ENCODE measurements at places on chromosomes 1 and 21.

DNA sequence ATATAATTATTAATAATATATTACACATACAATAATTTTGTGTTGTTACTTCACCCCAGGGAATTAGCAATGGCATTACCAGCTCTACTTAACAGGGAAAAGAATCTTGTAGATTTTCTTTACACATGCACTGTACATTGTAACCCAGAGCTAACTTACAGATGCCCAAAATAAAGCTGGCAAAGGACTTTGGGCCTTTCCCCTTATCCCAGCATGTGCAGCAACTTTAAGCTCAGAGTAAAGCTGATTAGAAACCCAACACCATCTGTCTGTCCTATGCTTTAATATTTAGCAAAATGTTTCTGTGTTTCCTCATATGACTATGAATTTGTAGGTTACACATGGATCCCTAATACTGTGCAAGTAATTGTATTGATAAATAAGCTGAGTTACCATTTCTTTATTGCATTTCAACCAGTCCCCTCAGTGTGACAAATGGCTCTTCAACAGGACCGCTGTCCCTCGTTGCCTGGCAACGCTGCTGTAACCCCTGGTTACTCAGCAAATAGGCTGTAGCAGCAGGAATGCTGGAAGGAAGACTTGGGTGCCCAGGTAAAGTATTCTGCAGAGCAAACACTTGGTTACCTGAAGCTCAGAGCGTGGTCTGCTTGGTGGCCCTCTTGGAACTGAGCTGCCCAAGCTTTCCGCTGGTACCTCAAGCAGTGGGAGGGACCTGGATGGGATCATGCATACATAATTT is at the start of gene USH2A:
Gene USH2A, minus strand, starts transcription at position 628 of the 700 bp plus-strand sequence. CDS start 1,112 bp downstream, outside the sequence.
- DNase-seq, result peak; percentile 9

DNA sequence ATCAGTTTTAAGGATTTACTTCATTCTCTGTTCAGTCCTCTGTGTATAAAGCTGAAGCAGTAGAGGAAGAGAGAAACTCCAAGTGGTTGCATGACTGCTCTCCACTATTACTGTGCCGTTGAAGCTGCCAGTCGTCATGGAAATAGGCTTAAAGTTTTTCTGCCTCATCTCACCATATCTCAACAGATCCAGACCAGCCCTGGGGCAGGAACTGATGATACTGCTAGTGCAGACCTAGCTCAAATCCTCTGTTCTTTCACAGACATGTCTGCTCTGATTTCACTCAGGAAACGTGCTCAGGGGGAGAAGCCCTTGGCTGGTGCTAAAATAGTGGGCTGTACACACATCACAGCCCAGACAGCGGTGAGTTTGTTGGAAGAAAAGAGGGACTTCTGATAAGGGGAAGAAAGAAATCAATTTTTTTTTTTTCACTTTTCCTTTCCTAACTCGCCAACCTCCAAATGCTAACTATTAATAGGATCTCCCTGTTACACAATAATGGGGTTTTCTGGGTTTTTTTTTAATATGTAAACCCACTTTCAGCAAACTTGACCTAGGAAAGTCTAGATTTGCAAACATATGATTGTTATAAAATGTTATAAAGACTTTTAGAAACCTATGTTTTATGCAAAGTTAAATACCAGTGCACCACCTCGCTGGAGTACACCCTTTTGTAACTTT is 22.2 kb upstream of the STRIP1 start:
- no peak for DNase-seq

DNA sequence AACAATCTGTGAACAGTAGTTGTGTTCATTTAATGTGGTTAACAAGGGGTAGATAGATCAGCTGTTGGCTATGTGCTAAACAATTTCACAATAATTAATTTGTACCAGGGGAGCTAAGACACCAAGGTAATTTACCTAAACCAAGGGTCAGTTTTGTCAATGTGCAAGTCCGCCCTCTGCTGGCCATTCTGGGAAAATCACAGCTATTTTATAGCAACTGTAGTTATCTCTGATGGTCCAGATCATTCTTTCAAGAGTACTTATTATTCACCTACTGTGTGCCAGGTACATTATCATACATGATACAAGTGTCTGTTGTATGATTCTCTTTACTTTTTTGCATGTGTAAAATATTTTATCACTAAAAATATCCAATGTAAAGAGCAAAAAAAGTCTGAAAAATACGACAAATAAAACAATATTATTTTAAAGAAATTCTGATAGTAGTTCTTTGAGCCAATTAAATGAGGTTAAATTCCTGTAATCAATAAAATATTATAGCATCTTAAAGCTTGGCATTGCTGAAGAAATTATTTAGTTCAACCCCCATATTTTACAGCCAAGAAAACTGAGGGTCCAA is 312.3 kb upstream of the FAM78B start:
- peak; percentile 52 for DNase-seq

GRCh38 chr1:109864930-109865612 is 45.6 kb upstream of the CSF1 start:
- peak; percentile 51 for DNase-seq

DNA sequence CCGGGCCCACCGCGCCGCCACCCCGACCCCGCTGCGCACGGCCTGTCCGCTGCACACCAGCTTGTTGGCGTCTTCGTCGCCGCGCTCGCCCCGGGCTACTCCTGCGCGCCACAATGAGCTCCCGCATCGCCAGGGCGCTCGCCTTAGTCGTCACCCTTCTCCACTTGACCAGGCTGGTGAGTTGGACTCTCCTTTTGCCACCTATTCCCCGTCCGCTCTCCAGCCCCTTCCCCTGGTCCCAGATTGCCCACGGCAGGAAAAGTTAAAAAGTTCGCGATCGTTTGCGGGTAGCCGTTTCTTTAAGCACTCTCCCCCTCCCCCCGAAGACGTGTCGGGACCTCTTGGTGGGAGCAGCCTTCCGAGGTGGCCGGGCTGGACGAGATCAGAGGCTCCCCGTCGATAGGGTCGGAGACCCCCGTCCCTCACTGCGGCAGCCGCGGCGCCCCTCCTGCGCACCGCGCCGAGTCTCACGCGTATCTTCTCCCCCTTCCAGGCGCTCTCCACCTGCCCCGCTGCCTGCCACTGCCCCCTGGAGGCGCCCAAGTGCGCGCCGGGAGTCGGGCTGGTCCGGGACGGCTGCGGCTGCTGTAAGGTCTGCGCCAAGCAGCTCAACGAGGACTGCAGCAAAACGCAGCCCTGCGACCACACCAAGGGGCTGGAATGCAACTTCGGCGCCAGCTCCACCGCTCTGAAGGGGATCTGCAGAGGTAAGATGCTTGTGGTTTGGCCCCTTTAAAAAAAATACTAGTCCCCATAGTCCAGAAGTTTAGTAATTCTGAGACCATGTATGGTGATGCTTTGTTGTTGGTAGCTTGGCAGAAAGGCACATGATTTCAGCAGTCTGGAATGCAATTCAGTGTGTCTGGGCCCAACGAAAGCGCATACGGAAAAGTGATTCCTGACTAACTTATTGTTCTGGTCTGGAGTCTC is 576 bp downstream of the CCN1 start:
- DNase-seq, result peak; percentile 84

GRCh38 chr1:165942927-165943597 is 115.6 kb downstream of the UCK2 start:
- DNase-seq, result no peak

DNA sequence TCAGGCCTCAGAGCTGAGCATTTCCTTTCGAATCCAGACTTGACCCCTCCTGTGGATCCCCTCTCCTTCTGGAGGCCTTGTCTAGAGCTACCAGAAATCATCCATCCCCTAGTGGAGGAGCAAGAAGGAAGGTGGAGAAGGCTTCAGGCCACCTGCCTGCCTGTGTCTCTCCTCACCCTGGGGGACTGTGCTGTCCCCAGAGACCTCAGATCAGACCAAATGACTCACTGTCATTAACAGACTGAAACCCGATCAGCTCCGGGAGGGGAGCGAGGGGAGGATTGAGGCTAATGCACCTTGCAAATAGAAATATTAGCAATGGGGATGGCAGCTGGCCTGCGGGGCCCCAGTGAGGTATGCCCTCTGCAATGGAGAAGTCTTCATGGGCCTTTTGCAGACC is 2.1 kb downstream of the MYBPH start:
- no peak for DNase-seq

- DNase-seq, result no peak
These were observed 4.8 kb downstream of the DCAF8 start for GRCh38 chr1:160257411-160258015.

GRCh38 chr1:28195780-28196179 is 19.3 kb upstream of the PTAFR start:
- DNase-seq, result peak; percentile 39

DNA sequence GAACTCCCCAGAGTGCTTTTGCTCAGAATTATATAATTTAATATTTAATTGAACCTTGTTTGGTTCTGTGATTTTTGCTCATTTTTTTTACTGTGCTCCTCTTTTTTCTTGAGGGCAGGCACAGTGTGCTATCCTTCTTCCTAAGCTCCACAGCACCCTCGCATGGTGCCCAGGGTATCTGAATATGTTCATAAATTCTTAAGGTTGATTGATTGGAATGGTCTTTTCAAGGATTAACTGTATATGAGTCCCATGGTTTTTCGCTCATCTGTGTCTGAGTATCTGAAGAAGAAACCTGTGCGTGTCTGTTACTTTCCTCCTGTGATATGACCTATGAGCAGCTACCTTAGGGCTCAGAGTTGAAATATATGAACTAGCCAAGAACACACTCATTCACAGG is 393.7 kb downstream of the HLX start:
- no peak for DNase-seq

Measured in astrocyte of the hippocampus (primary cell).